ENCODE measurements at places on chromosomes 13 and 19.

- DNase-seq = no peak
These were observed 4.3 kb upstream of the ZNF813 start for GRCh38 chr19:53463263-53463662.

- DNase-seq = peak; percentile 62
These were observed 72.2 kb downstream of the MAP4K1 start for GRCh38 chr19:38545596-38545995.

DNA sequence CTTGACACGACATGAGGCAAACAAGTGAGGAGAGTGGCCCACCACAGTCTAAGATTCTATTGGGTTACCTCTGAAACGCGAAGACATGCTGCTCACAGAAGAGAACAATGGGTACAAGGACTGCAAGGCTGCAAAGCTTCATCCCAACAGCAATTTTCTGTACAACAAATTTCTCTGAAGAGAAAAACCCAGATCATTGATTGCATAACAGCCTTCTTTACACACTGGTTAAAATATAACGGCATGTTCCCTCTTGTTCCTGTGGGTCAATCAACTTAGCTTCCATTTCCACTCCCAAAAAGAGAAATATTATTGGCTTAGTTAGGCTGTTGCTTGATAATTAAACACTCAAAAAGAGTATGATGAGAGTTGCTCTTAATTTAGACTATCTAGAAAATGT lies at the start of gene CPB2:
Gene CPB2 (minus strand): TSS at position 166 of the 400 bp plus-strand sequence. CDS start 24 bp downstream, at position 142.
- no peak for DNase-seq

- DNase-seq = no peak
These were observed 27.5 kb upstream of the CEACAM1 start for GRCh38 chr19:42555801-42556200.

DNA sequence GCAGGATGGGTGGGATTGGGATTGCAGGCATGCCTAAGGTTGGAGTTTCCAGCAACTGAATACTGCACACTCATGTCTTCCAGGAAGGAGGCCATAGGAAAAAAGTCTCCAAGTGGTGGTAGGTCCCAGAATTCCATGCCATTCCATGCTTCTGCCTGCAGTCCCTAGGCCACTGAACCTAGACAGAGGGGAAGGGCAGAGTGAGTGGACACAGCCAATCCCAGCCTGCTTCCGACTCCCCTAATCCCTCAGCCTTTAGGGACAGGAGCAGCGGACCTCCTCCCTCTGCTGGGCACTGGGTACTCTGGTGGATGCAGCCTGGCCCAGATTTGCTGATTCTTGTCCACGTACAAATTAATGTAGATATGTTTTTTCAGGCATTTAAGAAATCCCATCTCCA lies 17.0 kb downstream of the VSTM2B start:
- DNase-seq = no peak

GRCh38 chr19:56309511-56310185 lies 5.0 kb downstream of the ZSCAN5A start:
- DNase-seq = peak; percentile 10

DNA sequence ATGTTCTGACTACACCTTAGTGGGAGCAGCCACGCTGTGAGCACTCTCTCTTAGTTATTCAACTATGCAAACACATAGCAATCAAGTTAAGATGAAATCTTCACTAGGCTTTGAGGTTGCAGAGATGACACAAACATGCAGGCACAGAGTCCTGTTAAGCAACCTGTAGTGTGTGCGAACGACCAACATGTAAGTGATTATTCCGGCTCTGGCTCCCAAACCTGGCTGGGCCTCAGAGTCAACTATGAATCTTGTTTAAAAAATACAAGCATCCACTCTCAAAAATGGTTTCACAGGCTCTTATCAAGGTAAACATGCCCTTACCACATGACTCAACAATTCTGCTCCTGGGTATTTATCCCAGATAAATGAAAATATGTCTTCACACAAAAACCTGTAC lies 91.4 kb downstream of the IRS2 start:
- DNase-seq = no peak

DNA sequence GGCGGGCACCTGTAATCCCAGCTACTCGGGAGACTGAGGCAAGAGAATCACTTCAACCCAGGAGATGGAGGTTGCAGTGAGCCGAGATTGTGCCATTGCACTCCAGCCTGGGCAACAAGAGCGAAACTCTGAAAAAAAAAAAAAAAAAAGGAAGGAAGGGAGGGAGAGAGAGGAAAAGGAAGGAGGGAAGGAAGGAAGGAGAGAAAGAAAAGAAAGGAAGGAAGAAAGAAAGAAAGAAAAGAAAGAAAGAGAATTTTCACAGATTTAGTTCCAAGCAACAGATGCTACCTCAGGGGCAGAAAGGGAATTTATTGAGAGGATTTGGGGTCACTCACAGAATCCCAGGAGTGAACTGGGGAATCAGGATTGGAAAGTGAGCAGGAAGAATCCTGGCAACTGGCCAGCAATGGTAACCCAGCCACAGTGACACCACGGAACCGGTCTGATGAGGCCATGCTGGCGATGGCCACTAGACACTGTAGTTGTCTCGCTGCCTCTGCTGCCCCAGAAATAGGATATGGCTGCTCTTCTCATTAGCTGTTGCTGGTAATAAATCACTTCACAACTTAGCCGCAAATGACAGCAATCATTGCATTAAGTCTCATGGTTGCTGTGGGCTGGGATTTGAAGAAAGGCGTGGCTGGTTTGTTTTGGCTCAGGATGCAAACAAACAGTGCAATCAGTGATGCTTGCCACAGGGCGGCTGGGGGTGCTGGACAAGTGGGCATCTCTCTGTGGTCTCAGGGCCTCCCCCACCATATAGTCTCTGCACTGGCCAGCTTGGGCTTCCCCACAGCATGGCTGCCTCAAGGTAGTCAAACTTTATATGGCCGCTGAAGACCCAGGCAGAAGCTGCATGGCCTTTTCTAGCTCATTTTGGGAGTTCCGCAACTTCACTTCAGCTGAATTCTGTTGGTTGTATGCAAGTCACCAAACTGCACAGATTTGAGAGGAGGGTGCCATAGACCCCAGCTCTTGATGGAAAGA lies 5.2 kb upstream of the BCAM start:
- DNase-seq = no peak

- no peak for DNase-seq
These were observed 1.5 kb downstream of the IFNL4 start for GRCh38 chr19:39246951-39247669.

DNA sequence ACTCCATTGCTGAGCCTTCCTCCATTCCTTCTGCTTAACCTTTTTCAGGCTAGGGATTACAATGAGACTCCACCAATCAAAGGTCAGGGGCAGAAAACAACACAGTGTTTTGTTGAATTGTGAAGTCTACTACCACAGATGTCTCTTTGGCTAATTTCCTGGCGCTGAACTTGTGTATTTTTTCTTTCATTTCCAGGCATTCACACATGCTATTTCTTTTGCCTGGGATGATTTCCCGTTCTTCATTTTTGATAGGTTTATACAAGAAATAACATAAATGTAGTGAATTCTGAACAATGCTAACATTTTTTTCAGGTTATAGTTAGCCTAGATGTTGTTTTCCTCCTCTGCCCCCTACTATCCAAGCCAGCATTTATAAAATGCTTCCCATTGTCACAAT lies 64.3 kb downstream of the OLFM4 start:
- no peak for DNase-seq

GRCh38 chr13:39577203-39577602 lies 25.8 kb downstream of the LHFPL6 start:
- no peak for DNase-seq

DNA sequence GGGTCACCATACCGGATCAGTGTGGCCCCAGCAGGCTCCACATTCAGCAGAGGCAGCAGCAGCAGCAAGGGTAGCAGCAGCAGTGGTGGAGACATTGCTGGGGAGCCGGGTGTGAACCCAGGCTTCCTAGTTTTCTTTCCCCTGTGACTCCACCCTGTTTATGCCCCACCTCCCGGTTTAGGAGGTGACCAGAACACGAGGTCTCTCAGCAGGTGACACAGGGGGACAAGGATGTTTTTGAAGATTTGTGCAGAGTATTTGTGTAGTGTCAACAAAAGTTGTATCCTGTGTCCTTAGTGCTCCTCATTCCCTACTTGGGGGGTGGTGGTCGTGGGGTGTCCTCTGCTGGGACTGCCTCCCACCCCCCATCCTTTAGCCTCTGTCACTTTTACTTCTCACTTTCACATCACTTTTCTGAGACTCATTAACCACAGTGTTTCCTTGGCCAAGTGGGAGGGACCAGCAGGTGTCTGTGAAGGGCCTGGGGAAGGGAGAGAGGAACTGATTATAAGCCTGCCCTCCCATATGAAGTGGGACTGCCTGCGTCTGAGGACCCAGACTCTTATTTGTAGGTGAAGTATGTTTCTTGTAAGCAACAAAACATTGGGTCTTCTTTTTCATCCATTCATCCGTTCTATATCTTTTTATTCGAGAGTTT lies 15.6 kb upstream of the KCNC3 start:
- no peak for DNase-seq

DNA sequence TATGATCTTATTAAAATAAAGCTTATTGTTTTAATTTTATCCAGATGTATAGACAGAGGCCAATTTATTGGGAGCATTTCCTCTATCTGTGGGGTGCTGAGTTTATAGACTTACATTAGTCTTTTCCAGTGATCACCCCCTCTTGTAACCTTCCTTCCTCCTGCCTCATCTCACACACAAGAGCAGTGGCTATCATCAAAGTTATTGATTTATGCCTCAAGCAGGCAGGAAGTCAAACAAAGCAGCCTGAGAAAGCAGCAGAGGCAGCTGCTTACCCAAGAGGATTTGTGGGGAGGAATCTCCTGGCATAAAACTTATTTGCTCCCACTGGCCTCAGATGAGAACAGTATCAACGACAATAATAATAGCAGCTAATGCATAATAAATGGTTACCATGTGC lies 26.3 kb upstream of the DCLK1 start:
- no peak for DNase-seq

DNA sequence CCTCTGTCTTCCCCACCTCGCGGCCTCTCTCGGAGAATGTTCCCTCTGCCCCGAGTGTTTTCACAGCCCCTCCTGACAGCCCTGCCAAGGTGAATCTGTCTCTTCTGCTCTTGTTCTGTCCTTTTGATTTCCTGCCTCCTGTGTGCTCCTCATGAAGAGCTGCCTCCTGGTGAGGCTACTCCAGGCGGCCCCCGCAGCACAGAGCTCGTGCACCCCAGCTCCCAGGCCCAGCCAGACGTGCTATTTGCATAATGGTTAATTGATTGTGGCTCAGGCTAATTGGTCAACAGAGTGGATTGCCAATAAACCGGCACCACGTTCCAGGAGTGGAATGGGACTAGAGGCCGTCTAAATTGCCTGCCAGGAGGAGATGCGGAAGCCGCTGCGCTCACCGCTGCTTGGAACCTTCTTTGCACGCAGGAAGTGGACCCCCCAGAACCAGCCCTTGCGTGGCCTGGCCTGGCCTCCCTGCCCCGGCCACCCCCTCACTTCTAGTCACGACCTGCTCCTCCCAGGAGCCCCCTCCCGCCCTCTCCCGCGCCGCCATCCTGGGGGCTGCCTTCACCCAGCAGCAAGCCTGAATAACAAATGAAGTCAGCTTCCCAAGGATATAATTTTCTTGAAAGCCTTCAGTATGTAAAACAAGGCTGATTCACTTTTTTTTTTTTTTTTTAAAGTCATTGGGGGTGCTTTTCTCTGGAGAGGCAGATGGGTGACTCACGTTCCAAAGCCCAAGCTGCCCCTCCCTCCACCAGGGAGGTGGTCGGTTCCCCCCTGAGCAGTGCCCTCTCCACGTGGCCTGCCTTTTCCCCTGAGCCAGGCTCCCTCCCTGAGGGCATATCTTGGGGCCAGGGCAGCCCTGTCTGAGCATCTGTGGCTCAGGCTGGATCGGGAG lies 144.0 kb downstream of the KDM4B start:
- peak; percentile 42 for DNase-seq

DNA sequence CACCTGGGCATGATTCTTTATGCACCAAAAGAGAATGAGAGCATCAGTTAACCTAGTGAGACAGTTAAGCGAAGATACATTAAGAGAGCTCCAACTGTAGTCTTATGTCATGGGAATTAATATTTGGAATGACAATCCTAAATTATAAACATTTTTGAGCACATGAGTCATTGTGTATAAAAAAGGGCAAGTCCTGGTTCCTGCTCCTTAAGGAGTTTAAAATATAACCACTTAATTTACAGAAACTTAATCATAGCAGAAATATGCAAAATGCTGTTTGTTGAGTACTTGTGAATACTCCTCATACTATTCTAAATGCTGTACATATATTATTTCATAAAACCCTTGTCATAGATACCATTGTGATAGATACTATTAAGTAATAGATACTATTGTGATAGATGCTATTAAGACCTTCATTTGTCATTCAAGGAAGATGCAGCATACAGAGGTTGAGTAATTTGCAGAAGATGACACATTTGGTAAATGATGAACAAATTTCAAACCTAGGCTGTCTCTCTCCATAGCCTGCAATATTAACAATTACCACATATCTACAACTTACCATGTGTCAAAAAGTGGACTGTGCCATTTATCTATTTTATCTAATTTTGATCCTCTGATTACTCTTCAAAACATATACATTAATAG lies 301.0 kb downstream of the TBC1D4 start:
- DNase-seq = peak; percentile 25

GRCh38 chr19:46787331-46788261 lies 798 bp downstream of the SLC1A5 start:
- peak; percentile 81 for DNase-seq

DNA sequence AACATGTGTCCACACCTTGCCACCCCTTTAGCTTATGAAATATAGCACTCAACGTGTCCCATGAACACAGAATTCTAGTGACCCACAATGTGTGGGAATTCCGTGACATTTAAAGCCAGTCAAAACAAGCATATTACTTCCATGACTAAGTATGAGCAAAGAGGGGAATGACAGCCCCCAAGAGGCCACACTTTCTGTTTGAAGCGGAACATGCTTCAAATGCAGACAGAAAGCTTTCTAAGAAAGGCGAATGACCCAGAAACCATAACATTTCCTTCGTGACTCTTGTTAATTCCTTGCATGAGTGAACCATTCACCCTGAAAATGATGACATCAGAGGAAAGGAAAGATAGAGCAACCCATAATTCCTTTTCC lies 122.0 kb upstream of the FNDC3A start:
- DNase-seq = no peak

GRCh38 chr13:44416301-44416700 lies 42.7 kb downstream of the SERP2 start:
- DNase-seq = no peak

- peak; percentile 16 for DNase-seq
These were observed 55.6 kb upstream of the ALOX5AP start for GRCh38 chr13:30679483-30680330.

- DNase-seq = no peak
These were observed 49.8 kb upstream of the SLC7A9 start for GRCh38 chr19:32919365-32919764.
